Stimulated activated memory B cell treated with anti-CD40 and anti-IgM and Interleukin-4, amounts not matched to agents 10 μg/mL and 1 μg/mL and 100 μg/mL, for 72 hours (primary cell): ENCODE measurements at places on chromosomes 3 and 15.

GRCh38 chr3:13308380-13308801 lies 111.7 kb downstream of the NUP210 start:
- ATAC-seq, result peak; percentile 44

DNA sequence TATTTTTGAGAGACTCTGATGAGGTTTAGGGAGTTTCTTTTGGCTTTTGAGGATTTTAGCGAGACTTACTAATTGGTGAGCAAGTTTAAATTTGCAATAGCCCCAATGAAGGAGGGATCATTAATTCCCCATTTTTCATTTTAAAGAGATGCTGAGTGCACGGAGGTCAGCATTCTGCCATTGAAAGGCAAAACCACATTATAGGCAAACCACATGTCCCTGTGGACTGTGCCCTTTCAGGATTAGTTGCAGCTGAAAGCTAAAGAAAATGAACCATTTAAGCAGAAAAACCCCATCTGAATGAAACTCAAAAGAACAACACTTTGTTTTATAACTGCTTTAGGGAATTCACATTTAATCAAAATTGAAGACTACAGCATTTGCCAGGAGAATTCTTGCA lies 246.5 kb downstream of the PDZRN3 start:
- ATAC-seq, result no peak

GRCh38 chr15:49823987-49824774 lies 203.3 kb downstream of the DTWD1 start:
- ATAC-seq, result no peak

DNA sequence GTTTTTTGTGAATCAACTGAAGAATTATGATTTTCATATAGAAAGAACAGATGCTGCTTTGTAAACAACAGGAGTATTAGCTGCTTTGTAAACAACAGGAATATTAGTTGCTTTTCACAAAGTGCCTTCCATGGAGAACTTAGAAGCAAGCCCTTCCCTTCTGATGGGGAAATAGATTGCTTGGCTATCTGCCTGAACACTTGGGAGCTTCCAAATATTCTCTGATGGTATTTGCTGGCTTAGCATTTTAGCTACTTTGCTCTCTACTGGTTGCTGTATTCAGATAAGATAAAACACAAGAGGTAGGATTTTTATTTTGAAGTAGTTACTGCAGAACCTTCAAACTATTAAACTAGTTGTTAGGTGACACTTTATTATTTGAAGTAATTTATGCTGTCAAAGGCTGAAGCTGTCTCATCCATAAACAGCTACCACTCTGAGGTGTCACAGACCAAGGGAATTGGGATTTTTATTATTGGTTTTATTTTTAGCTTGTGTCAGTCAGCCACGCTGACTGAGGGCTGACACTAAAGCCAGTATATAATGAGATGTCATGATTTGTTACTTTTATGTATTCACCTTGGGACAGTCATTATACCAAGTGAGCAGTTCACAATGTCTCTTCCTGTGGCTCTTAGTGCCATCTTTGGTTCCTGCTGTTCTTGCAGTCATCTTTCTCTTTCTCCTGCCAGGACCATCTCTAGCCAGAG lies 50.0 kb downstream of the ZIC1 start:
- no peak for ATAC-seq

- no peak for ATAC-seq
Observed at GRCh38 chr3:194287977-194288706, 63.0 kb downstream of the CPN2 start.

GRCh38 chr3:184539801-184540435 lies 21.7 kb upstream of the EPHB3 start:
- ATAC-seq, result no peak

- ATAC-seq, result peak; percentile 78
Observed at GRCh38 chr3:150703299-150703755, 393 bp downstream of the ERICH6 start.

DNA sequence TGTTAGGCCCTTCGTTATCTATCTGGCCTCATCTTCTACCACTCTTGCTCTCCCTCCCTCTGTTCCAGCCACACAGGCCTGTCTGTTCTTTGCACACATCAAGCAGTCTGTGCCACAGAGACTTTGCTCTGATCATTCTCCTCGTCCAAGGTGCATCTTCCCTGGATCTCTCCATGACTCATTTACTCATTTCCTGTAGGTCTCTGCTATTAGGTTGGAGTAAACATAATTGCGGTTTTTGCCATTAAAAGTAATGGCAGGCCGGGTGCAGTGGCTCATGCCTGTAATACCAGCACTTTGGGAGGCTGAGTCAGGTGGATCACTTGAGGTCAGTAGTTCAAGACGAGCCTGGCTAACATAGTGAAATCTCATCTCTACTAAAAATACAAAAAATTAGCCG lies 9.5 kb upstream of the C3orf49 start:
- no peak for ATAC-seq

GRCh38 chr3:64600246-64600950 lies 87.4 kb downstream of the ADAMTS9 start:
- no peak for ATAC-seq

GRCh38 chr15:34239151-34239808 lies 14.5 kb downstream of the EMC4 start:
- no peak for ATAC-seq

GRCh38 chr3:36827133-36827532 lies 62.8 kb upstream of the DCLK3 start:
- ATAC-seq, result no peak

- ATAC-seq, result no peak
Observed at GRCh38 chr3:32002561-32003368, 21.2 kb downstream of the ZNF860 start.

GRCh38 chr3:127394984-127395662 lies 107.3 kb upstream of the PRR20G start:
- no peak for ATAC-seq
